Stimulated activated CD4-positive, alpha-beta T cell treated with anti-CD3 and anti-CD28 coated beads, TNF-alpha, amount 100 ng/mL, for 1 hour (primary cell): ENCODE measurements at places on chromosomes 7 and 10.

DNA sequence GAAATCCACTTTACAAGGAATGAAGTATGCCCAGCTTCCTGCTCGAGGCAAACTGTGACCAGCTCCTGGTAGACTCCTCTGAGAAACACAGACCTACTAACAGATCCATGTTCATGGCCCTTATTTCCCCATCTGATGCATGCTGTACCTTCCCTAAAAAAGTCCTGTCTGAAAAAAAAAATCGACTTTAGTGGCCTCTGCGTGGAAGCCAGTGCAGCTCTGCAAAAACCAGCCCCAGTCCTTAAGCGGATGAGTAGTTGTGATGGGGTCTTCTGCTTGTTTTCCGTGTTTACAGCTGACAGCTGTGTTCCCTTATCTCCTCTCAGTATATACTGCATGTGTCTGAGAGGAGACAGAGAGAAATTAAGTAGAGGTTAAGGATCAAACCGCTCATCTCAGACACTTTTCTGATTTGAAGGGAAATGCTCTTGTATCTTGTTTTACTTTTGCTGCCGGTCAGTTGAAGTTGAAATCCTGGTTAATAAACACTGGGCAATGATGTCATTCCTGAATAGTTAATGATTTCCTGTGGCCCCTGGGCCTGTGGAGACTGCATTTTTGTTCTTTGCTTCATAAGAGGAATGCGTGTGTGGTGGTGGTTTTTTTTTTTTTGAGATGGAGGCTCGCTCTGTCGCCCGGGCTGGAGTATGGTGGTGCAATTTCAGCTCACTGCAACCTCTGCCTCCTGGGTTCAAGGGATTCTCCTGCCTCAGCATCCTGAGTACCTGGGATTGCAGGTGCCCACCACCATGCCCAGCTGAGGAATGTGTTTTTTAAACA, 67.6 kb downstream of the DOCK1 start:
- DNase-seq, result no peak

DNA sequence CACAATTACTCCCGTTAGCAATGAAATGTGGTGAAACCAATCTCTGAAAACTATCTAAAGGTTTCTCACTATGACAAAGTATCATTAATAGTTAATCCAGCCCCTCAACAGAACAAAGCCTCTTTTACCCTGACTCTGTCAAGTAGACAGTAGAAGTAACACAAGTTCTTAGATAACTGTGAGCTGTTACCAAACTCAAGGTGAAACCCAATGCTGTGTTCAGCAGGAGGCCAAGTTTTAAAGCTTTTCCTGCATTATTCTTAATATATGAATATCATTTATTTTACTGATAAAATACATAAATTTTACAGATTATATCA, 109.1 kb downstream of the SRPK2 start:
- no peak for DNase-seq

DNA sequence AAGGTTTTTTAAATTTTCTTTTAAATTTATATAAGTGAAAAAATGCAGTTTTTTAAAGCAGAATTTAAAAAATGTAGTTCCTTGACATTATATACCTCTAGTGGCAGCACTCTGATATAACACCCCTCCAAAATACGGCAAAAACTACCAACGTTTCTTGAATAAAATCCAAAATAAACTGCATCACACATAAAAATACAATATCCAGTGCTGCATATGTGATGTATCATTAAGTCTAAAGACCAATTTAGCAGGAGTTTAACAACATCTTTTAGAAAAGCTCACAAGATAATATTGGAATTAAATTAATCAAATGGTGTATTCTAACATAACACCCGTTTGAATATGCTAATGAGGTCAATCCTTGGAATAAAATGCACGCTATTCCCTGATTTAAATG, 1.4 kb downstream of the TCERG1L start:
- no peak for DNase-seq

- no peak for DNase-seq
These were observed 29.5 kb downstream of the ZNF775 start for GRCh38 chr7:150408393-150409299.
